ENCODE measurements at places on chromosomes 16 and 17. TPM values are rescaled to one million over a fixed set of nuclear protein-coding genes. Genes with fewer than 3 reads are reported as not detected.

GRCh38 chr16:71895679-71896365 is 491 bp downstream of the IST1 start:
- peak; percentile 26 for DNase-seq

DNA sequence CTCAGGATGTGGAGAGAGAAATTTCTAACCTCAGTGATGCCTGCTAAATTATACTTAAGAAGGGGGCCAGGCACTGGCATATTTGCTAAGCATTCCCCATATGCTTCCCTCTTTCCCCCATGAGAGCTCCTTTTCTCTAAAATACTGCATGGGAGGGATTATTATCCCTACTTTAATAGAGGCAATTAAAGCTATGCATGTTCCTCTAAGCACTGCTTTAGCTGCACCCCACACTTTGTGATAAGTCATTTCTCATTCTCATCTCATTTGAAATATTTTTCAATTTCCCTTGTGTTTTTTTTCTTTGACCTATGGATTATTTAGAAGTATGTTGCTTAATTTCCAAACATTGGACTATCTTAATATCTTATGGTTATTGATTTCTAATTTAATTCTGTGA is 72.1 kb upstream of the CIBAR2 start:
- DNase-seq = no peak

GRCh38 chr16:10932959-10933710 is 9.1 kb downstream of the DEXI start:
- no peak for DNase-seq

GRCh38 chr17:16215965-16216316 is 607 bp upstream of the NCOR1 start:
- peak; percentile 29 for DNase-seq

DNA sequence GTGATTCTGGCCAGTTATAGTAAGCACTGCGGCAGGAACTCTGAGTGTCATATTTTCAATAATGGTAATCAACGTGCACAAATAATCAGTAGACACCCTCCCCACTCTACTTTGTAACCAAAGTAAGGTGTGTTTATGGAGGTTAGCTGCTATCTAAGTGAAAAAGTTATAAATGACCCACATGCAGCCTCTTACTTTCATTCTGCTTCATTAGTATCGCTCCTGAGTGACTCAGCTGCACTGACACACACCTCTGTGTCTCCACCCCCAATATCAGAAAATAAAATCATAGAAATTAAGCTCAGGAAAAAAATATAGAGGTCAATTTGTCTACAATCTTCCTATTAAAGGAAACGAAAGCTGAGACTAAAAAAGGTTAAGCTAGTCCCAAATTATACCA is 64.1 kb upstream of the TRAP1 start:
- DNase-seq = peak; percentile 16

HOXB6 gene
- not detected for total RNA-seq

CLDN6 gene
- not detected for total RNA-seq

NDRG4 gene
- total RNA-seq = 2.8 TPM

APOBR gene
- not detected for total RNA-seq

COX10 gene
- total RNA-seq = 11.8 TPM

PLXDC1 gene
- under 0.01 TPM for total RNA-seq

SHISA9 gene
- under 0.01 TPM for total RNA-seq

CDH1 gene
- 250 TPM for total RNA-seq

UNKL gene
- 2.4 TPM for total RNA-seq

MYO18A gene
- total RNA-seq = 23.4 TPM

SLFN14 gene
- not detected for total RNA-seq

TAT gene
- total RNA-seq = not detected

TEX19 gene
- not detected for total RNA-seq
